ENCODE measurements at places on chromosomes 1 and 21.

DNA sequence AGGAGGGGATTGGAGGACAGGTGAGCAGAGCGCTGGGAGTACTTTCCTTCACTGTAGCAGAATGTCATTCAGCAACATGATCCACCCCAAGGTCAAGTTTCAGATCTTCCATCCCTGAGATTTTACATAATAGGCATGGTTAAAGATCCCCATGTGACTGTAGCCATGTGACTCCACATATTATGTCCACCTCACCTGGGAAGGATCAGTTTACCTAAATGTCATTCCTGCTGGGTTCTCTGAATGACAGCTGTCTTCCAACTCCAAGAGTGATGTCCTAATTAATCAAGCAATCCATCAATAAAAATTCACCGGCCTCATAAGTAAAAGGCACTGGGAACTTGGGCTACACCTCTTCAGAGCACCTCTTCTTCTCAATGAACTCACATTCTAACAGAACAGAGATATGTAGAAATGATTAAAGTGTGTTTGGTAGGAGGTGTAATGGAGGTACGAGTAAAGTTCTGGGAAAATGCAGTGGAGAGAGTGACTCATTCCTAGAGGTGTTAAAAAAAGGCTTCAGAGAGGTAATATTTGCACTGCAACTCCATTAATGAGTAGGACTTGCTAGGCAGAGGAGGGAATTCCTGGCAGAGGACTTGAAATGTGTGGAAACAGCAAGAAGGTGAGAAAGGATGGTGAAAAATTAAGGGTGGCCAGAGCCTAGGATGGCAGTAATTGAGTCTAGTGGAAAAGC, 22.2 kb upstream of the MAPKAPK2 start:
- DNase-seq, result no peak

- DNase-seq, result no peak
Observed at GRCh38 chr1:218499011-218499691, 154.0 kb downstream of the TGFB2 start.

- no peak for DNase-seq
Observed at GRCh38 chr1:33943978-33944377, 80.1 kb downstream of the HMGB4 start.

- no peak for DNase-seq
Observed at GRCh38 chr1:229185963-229186362, 84.9 kb upstream of the RAB4A start.

GRCh38 chr1:63980740-63981407, 207.1 kb downstream of the ROR1 start:
- no peak for DNase-seq

GRCh38 chr1:160640359-160641123, 6.3 kb downstream of the SLAMF1 start:
- DNase-seq, result peak; percentile 21

DNA sequence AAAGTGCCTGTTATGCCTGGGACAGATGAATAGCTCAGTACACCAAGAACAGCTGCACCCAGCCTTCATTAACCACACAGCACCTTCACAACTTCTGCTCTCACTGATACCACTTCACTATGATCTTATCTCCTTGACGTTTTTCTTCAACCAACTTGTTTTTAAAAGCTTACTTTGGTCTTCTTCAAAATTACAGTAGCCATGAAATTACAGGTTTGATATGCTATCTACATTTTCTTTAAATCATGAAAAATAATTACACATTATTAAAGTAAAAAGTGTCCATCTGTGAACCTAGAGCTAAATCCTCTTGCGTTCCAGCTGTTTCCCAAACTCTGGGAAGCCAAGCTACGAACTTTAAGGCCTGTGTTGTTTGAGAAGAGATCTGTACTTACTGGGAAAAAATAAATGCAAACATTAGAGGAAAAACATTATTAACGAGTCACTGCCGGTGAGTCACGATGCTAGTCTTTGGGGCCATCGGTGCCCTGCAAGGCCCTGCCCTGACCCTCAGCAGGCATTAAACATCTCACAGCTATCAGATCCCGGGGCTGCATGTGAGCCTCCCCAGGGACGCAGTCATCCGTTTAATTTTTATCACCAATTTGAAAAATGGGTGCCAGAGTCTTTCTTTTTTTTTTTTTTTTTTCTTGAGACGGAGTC, 56.3 kb upstream of the GPR153 start:
- no peak for DNase-seq

DNA sequence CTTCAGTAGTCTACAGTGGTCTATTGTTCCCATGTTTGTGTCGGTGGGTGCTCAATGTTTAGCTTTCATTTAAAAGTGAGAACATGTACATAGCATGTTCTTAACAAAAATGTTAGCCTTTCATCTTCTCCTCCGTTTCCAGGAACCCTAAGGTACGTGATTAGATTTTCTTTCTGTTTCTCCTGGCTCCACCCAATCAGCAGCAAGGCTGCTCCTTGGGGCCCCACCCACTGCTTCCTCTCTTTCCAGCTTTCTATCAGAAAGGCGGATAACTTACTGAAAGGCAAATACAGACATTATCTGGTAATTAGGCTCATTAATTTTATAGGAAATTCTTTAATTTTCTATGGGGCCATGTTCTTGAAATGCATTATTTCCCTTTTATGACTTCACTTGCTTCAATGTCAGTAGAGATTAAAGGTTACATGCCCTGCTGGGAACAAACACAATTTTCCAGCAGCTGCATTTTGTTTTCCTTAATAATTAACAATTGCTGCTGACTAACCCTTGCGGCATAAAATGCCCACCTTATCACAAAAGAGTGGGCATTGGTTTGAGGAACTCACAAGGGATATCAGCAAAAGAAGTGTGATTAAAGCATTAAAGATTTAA, 324.9 kb upstream of the SNX7 start:
- DNase-seq, result no peak

GRCh38 chr1:220885971-220886370, 6.7 kb downstream of the HLX start:
- no peak for DNase-seq

DNA sequence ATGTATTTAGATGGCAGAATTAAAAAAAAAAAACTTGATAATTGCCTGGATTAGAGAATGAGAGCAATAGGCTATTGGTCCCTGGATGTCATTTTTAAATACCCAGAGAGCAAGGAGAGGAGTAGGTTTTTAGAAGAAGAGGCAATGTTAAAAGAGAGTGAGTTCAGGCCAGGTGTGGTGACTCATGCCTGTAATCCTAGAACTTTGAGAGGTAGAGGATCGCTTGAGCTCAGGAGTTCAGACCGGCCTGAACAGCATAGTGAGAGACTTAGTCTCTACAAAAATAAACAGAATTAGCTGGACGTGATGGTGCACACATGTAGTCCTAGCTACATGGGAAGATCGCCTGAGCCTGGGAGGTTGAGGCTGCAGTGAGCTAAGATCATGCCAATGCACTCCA, 15.9 kb upstream of the MUTYH start:
- no peak for DNase-seq

DNA sequence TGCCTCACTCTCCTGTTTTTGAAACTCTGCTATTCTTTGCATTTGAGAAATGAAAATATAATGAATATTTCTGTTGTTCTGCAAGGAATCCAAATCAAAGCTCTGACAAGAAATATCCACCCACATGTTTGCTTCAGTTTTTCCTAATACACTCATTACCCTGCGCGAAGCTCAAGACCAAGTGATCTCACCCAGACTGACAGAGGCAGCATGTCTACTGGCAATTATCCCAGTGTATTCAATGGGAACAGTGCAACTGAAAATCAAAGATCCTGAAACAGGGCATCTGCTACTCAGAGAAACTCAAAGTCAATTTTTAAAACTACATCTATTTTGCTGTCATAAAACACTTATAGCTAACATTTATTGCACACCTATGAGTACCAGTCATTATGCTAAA, 321.0 kb upstream of the LRRC7 start:
- DNase-seq, result no peak

GRCh38 chr1:15353839-15354579, 55.7 kb upstream of the EFHD2 start:
- DNase-seq, result no peak

- DNase-seq, result no peak
Observed at GRCh38 chr1:166086113-166086883, 80.5 kb downstream of the FAM78B start.

- DNase-seq, result no peak
Observed at GRCh38 chr1:64828829-64829228, 84.0 kb downstream of the RAVER2 start.

DNA sequence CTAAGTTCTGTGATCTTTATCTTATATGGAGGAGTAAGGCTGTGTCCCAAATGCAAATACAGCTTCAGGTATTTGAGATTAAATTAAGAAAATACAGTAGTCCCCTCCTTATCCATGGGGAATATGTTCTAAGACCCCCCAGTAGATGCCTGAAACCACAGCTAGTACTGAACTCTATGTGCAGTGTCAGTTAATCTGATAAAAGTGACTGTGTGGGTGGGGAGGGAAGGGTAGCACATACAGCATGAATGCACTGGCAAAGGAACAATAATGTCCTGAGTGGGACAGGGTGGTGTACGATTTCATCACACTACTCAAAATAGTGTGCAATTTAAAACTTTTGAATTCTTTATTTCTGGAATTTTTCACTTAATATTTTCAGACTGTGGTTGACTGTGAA, 83.1 kb downstream of the HS2ST1 start:
- no peak for DNase-seq

GRCh38 chr1:60078182-60078581, 4.6 kb upstream of the C1orf87 start:
- no peak for DNase-seq

- DNase-seq, result no peak
Observed at GRCh38 chr1:153563991-153564390, 1.7 kb downstream of the S100A2 start.

DNA sequence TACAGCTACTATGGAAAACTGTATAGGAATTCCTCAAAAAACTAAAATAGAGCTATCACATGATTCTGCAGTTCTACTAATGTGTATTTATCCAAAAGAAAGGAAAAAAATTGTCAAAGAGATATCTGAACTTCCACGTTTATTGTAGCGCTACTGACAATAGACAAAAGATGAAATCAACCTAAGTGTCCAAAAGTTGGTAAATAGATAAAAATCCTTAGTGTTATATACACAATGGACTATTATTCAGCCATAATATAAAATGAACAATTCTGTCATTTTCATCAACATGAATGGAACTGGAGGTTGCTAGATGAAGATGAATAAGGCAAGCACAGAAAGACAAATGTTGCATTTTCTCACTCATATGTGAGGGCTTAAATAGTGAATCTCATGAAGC, 1492.1 kb downstream of the MRPL39 start:
- no peak for DNase-seq

DNA sequence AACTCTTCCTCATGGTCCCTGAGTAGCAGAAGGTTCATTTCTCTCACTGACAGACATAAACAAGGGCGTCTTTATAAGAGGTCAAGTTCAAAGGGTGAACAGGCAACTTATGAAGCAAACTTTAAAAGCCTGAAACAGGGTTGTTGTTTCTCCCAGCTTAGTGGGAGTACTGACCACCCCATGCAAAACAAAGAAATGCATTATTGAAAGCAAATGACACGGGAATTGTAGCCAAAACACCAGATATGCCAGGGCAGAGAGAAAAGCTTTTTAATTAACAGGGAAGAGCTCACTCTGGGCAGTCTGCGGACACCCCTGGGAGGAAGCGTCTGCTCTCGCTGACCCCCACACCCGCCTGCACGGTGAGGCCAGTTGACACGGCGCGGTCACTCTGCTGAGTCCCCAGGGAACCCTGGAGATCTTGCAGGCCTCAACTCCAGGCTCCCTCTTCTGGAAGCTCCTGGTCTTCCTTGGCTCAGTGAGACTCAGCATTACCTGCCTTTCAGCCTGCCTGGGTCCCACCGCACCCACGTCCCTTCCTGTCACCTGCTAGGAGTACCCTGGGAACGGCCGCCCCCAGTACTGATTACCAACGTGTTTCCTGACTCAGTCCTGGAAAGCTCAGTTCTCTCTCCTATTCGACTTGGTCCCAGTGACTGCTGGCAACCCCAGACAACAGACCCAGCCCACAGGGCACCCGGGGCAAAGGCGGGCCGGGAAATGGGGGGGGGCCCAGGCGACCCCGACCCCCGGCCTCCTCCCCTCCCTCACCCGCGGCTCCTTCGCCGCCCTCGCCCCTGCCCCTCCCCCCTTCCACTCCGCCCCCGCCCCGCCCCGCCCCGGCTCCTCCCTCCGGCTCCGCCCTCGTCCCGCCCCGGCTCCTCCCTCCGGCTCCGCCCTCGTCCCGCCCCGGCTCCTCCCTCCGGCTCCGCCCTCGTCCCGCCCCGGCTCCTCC, 972 bp downstream of the CFAP410 start:
- DNase-seq, result no peak

DNA sequence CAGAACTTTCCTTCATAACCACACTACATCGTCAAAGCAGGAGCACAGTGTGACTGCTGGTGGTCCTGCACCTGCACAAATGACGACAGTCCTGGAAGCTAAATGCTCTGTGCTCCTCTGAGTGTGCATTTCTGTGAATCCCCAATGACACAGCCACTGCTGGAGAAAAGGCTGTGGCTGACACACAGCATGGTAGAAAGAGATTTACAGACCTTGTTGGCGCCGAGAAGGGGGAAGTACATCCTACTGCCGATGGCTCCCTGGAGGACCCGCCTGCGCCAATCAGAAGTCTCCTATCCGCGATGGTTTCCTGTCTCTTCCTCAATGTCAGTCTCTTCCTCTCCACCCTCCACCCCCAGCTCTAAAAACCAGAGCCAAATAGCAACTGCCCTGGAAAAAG, 115.4 kb upstream of the RAB4A start:
- no peak for DNase-seq

- no peak for DNase-seq
Observed at GRCh38 chr1:39690794-39691382, 345 bp downstream of the HPCAL4 start.

DNA sequence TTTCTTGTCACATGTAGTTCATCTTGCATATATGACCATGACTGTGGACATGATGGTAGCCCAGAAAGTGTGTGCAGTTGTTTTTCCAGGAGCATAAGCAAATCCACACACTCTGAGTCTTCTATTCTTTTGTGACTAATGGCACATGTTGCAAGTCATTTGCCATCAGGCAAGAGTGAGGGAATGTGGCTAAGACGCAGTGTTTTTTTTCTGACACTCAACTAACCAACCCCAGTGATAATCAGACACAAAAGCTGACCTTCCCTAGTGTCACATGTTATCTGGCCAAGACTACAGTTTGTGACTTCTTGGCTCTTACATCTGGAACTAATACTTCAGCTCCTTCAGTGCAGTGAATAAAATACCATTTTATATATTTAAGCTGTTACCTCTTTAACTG, 108.8 kb downstream of the ITSN1 start:
- DNase-seq, result no peak

GRCh38 chr1:245952383-245953026, 554.6 kb downstream of the SMYD3 start:
- DNase-seq, result no peak

DNA sequence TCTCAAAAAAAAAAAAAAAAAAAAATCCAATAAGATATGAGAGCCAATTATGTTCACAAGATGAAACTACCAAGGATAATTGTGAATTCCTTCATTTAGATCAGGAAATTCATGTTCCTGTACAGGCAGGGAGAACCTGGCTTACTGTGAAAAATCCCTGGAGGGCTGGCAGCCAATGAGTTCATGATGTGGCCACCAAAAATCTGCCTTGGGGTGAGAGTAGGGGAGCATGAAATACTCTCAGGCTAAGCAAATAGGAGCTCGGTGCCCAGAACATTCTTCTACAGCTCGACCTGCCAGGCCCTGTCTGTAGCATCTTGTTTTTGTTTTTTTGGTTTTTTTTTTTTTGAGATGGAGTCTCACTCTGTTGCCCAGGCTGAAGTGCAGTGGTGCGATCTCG, 50.1 kb downstream of the PIK3CD start:
- no peak for DNase-seq
